ENCODE measurements at places on chromosomes 2 and 18. TPM values are rescaled to one million over a fixed set of nuclear protein-coding genes. Genes with fewer than 3 reads are reported as not detected.

RIT2 gene
- not detected for total RNA-seq

RPS27A gene
- total RNA-seq, result 840 TPM

PTH2R gene
- total RNA-seq, result not detected

UBXN2A gene
- 22.1 TPM for total RNA-seq

CD207 gene
- not detected for total RNA-seq

All from mesothelial cell of epicardium (in vitro differentiated cells).